ENCODE measurements at places on chromosomes 11 and 22.

DNA sequence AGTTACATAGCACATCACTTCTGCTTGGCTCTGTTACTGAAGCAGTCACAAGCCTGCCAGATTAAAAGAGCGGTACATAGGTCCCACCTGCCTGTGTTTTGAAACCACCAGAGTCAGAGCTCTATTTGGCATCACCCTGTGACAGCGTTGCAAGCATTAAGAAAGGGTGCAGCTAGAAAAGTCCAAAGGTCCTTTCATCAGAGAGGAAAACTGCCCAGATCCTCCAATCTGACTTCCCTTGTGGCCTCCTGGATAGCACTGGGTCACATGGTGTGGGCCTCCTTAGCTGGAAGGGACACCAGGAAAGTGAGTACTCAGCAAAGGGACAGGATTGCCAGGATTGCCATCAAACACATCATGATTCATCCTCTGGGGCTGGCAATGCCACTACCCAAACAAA lies 22.9 kb downstream of the STX3 start:
- no peak for DNase-seq

- no peak for DNase-seq
Measured at GRCh38 chr11:59601788-59602187, 13.8 kb downstream of the OSBP start.

DNA sequence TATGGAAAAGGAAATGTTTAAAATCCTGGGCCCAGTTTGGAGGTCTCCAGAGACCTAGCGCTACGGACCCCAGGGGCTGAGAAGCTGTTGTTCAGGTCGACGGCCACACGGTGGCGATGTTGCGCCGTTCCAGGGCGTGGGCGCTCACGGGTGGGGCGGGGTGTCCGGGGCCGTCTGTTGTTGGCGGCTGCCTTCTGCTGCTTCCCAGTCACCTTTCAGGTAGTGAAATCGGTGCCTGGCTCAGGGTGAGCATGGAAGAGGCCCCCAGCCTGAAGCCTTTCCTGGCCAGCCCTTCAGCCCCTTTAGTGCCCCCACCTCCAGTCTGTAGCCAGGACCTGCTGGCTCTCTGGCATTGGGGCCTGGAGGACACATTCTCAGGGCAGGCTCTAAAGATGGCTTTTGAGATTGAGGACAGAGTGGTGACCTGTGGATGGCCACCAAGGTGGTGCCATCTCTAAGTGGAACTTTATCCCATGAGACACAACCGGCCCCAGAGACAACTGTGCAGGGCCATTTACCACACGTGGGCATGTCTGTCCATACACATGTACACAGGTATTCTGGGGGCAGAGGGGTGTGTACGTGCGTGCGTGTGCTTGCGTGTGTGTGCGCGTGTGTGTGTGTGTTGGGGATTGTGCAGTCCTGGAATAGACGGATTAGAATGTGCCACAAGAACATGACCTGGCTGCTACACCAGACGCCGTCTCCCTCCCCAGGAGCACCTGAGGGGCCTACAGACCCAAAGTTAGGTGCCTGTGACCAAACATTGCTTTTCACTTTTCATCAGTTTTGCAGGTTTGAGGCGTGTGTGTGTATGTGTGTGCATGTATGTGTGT lies 53.8 kb downstream of the ST14 start:
- DNase-seq: peak; percentile 46

DNA sequence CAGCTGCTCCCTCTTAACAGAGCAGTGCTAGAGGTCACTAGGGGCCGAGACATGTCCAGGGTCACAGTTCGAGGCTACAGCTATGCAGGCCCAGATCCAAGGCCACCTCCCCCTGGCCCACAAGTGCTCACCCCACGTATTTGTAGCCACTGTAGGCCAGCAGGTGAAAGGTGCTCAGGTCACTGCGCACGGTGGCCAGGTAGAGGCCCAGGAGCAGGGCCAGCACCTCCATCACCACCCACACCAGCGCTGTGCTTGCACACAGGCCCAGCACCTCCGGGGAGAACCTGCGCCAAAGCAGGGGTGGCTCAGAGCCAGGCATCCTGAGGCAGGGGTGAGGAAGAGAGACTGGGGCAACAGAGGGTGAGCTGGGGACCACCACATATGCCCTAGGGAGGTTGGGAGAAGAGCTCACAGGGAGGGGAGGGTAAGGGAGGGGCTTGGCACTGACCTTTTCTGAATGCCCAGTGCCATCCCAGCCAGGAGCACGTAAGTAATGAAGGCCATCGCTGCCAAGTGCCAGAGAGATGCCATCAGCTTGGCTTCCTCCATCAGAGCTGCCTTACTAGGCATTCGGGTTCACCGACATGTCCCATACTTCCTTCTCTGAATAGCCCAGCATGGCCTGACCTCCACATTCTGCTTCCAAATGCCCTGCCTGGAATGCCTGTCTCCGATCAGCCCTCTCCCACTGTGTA lies 3.5 kb downstream of the YIF1A start:
- no peak for DNase-seq

DNA sequence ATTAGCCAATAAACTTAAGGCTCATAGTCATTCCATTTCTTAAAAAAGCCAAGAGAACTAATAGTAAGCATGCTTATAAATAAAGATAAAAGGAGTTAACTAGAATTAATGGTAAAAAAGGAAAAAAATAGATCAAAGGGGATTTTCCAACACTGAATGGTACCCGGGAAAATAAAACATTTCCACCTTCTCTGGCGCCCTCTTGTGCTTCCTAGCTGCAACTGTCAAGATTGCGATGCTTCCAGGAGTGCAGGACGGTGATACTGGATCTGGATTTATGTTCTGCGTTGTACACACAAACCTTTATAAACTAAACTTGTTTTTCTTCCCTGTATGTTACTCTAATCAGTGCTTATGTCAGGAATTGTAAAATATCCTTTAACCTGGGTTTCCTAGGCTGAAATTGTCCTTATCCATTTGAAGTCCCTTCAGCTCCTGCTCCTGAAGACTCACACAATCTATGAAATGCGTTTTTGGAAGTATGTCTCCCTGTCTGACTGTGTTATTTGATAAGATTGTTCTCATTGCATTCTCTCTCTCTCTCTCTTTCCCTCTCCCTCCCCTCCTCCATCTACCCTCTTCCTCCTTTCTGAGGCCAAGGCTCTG lies 9.6 kb upstream of the HTATIP2 start:
- DNase-seq: no peak
